ENCODE measurements at places on chromosomes 12 and 14.

DNA sequence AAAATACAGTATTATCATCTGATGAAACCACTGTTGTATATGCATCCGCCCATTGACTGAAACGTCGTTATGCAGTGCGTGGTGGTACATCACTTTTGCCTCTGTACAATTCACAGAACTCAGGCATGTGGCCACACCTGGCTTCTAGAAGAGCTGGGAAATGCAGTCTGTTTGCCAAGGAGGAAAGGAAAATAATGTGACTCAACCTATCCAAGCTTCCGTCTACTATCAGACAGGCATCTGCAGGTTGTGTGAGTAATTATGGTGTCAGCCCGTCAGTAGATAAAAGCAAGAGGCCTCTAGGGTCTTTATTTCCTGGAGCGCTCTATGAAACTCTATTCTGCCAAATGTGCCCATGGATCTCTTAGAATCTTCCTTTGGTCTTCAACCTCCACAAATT is 111.6 kb downstream of the BBS10 start:
- no peak for DNase-seq

DNA sequence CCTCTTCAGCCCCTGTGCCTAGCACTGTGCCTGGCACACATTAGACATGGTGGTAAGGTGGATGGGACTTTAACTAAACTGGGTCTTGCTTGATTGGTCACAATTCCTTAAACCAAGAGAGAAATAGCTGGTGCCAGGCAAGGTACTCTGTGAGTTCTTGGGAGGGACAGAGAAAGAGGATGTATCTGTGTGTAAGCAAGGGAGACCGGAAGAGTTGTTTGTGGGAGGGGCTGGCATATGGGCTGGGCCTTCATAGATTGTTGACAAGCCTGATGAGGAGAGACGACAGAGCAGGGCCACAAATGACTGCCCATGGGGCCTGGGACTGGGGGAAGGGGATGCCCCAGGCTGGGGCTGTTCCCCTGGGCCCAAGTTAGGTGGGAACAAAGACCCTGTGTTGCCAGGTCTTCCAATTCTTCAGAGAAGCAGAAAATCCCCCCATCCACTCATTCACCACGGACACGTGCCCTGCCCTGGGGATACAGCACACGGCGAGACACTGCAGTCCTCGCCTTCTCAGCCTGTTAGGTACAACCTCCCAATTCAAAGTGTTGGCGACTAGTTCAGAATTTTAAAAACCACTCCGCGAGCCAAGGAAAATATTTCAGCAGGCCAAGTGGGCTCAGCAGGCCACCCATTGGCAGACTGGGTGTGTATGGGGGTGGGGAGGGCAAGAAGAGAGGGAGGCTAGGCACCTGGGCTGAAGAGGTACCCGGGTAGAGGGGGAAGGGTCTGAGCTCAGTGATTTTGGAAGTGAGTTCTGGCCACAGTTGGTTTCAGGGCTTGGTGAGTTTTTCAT is 11.4 kb upstream of the CYP46A1 start:
- no peak for DNase-seq

GRCh38 chr12:127507341-127507740 is 759.6 kb upstream of the TMEM132C start:
- no peak for DNase-seq

DNA sequence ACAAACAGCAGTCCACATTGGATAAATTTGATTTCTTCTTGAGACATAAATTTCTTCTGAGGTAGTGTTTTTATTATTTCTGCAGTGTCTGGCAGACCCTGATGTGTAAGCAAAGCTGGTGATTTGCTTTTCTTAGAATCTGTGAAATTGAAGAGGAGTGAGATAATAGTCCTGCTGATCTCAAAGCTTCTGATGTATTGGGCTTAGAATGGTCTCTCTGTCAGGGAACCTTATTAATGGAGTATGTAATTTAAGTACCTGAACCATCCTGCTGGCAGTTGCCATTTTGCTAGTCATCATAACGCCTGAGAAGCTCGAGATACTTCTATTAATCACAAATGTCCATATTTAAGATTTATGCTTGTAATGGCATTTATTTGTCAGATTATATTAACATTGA is 464.5 kb upstream of the PRICKLE1 start:
- no peak for DNase-seq

DNA sequence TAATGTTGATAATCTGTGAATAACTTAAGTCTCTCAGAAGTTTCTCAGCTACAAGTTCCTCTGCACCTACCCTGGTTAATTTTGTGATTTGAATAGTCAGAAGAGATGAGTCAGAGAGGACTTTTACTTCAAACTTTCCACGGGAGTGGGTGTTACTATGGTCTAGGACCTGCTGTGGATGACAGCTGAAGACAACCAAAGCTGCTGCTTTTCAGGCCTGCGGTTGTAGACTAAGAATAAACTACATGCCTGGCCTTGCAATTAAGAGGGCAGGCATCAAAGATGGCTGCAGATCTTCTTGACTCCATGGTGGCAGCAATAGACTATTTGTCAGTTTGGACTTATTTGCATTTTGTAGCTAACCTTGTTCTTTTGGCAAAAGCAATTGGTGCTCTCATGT is 227.1 kb upstream of the KRR1 start:
- DNase-seq = no peak

- no peak for DNase-seq
Observed at GRCh38 chr14:65185829-65186228, 83.5 kb upstream of the MAX start.

DNA sequence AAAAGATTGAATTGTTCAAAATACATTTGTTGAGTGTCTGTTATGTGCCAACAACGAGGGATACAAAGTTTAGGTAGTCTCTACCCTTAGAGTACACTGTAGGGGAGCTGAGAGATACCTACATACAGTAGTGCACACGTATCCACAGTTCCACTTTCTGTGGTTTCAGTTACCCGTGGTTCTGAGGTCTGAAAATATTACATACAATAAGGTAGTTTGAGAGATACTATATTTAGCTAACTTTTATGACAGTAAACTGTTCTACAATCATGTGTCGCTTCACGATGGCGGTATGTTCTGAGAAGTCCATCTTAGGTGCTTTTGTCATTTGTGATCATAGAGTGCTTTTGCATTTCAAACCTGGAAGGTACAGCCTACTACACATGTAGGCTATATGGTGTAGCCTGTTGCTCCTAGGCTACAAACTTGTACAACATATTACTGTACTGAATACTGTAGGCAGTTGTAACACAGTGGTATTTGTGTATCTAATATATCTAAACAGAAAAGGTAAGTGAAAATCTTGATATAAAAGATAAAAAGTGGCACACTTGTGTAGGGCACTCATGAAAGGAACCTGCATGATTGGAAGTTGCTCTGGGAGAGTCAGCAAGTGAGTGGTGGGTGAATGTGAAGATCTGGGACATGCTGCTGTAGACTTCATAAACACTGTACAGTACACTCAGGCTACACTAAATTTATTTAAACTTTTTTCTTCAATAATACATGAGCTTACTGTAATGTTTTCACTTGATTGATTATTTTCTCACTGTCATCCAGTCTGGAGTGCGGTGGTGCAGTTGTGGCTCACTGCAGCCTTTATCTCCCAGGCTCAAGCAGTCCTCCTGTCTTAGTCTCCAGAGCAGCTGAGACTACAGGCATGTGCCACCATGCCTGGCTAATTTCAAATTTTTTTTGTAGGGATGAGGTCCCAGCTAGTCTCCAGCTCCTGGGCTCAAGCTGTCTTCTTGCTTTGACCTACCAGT is 4.0 kb downstream of the CPSF6 start:
- no peak for DNase-seq

GRCh38 chr12:64650762-64651161 is 40.5 kb downstream of the RASSF3 start:
- DNase-seq = no peak

DNA sequence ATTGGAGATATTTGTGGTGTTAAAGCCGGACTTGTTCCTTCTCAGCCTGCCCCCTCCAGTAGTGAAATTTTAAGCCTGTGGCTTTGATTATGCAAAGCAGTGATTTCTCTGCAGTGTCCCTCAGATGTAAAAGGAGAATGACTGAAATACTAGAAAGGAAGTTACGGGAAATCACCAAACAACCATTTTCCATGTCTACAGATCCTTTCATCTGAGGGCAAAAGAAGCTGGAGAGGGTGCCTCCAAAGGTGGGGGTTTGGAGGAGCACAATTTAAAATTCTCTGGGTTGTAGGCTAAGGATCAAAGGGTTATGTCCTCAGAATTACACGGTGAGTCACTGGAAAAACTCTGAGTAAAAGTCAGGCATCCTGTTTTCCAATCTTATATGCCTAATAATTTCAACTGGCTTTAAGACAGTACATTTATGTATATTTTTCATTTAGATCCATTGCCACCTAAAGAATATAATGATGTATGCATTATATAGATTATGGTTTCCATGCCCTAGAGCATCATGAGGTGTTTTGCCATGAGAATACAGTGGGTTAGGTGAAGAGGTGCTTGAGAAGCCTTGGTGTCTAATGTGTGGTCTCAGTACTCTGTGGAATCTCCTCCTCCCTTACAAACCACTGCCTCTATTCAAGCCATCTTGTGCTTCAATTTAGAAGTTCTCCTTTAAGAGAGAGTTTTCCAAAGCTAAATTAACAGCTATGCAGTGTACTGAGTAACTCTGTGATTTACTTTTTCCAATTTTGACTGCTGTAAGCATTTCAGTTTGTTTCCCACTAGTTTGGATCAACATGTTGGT is 362.1 kb downstream of the RAD51B start:
- DNase-seq = no peak

- no peak for DNase-seq
Observed at GRCh38 chr14:78840898-78841297, 670.7 kb downstream of the NRXN3 start.

DNA sequence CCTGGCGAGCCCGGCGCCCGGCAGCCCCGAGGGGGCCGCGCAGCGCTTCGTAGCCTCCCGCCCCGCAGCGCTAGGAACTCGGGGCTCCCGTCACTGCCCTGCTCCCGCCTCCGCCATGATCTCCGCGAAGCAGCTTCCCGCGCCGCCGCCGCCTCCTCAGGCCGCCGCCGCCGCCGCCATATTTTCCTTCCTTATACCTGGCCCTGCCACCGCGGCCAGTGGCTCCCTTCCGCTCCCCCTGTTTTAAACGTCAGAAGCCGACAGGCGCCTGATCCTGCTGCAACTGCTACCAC is 286 bp downstream of the PPP4R3A start:
- DNase-seq = no peak

GRCh38 chr12:124289634-124290600 is 5.0 kb upstream of the RFLNA start:
- DNase-seq = no peak

- no peak for DNase-seq
Observed at GRCh38 chr14:81535396-81536164, 1.9 kb upstream of the SEL1L start.

GRCh38 chr14:91350483-91350812 is 67.2 kb downstream of the CCDC88C start:
- no peak for DNase-seq

GRCh38 chr12:131921866-131922769 is 7.0 kb upstream of the PUS1 start:
- DNase-seq = no peak

GRCh38 chr14:98633380-98633779 is 638.6 kb downstream of the BCL11B start:
- DNase-seq = no peak

GRCh38 chr12:119748497-119748896 is 80.6 kb downstream of the PRKAB1 start:
- DNase-seq = no peak

- no peak for DNase-seq
Observed at GRCh38 chr12:63440048-63440447, 228.2 kb downstream of the DPY19L2 start.

- DNase-seq = no peak
Observed at GRCh38 chr12:32609966-32610365, 69.1 kb upstream of the DNM1L start.

- DNase-seq = no peak
Observed at GRCh38 chr14:54700717-54701116, 133.8 kb downstream of the SAMD4A start.

DNA sequence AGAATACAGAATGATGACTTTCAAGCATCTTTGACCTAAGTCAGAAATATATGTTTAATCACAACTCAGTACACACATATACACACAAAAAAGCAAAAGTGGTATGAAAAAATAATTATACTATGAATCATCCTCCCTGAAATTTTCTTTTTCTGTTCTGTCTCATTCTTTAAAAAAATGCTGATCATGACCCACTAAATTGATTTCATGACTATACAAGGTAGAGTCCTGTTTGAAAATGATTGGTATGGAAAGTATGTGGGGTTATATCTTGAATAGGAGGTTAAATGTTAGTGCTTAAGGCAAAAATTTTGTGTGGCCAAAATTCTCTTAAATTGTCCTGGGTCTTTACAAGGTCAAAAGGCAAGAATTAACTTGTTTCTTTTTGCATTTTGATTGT is 80.4 kb downstream of the SUDS3 start:
- no peak for DNase-seq

- DNase-seq = peak; percentile 24
Observed at GRCh38 chr12:116964054-116965050, 53.6 kb downstream of the FBXW8 start.

DNA sequence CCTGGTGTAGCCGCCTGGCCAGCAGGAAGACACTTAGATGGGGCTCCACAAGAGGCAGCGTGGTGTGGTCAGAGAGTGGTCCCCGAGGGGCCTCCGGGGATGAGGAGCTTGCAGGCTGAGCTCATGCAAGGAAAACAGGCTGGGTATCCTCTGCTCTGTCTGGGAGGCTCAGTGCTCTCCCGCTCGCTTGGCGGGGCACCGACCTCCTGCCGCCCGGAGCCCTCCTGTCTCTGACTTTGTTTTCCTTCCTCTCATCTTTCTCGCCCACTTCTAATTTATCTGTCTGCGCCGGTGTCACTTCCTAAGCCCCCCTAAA is 31.3 kb upstream of the DLK1 start:
- DNase-seq = no peak

DNA sequence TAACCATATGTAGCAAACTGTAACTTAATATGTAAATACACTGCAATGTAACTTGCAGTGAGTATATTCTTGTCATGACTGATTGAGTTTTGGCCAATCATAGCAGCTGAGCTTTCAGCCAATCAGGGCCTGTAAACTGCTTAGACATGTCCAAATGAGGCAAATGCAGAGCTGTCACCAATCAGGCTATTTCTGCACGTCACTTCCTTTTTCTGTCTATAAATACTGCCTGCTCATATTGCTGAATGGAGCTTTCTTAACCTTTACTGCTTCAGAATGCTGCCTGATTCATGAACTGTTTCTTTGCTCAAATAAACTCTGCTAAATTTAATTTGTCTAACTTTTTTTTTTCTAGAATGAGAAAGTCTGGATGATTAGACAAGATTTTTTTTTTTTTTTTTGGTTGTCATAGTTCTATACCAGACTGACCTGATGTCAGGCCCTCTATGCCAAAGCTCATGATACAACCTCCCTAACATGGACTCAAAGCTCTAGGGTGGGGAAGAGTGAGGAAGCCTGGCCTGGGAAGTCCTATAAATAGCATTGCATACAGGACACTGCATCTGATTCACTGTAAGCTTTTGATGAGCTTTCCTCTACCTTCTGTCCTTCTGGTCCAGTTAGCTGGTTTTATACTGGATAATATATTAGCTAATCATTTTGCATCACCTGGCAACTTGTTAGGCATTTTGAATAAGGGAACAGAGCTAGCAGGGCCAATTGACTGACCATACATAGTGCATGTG is 12.0 kb downstream of the MGP start:
- no peak for DNase-seq

- DNase-seq = no peak
Observed at GRCh38 chr12:115354007-115354890, 670.3 kb upstream of the TBX3 start.

- DNase-seq = no peak
Observed at GRCh38 chr14:34436118-34436905, 25.7 kb downstream of the SPTSSA start.

GRCh38 chr14:53983112-53983511 is 26.5 kb upstream of the BMP4 start:
- DNase-seq = no peak

Measured in D721Med (cell line).